SJCRH30 (cell line): ENCODE measurements at places on chromosomes 7 and 10. TPM values are rescaled to one million over a fixed set of nuclear protein-coding genes. Genes with fewer than 3 reads are reported as not detected.

DNA sequence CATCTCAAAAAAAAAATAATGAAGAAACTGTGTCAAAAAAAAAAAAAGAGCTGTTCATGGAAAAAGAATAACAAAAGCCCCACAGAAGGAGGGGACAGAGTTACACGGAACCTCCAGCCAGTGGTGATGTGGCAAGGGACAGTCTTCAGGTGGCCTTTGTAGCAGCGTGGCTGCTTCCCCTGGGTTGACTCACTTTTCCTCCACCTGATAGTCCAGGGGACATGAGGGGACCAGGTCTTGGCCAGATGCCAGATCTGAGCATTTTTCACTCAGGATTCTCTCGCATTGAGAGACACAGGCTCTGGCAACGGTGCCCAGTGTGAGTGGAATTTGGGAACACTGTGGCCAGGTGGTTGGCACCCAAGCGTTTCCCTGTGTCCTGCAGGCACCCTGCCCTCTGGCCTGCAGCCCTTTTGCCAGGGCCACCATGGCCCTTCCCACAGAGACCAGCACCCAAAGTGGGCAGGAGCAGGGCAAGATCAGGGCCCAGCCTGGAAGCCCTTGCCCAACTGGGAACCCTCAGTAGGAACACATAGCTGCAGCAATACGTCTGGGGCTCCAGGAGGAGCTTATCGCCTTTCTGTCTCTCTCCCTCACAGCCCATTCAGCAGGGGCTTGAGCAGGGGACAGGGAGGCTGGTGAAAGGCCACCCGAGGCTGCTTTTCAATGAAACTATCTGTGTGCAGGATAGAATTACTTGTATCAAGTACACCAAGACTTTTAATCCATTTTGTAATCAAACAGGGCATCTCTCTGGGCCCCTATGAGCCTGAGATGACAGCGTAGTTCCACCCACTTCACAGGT, 159.1 kb downstream of the UBE2H start:
- peaks cover 6% of the 10 kb centered on the region; the same call in 1 of the 2 replicates for H3K4me1 ChIP-seq
- H3K36me3 ChIP-seq: no peaks in the 10 kb centered on the region
- no peak overlapping the region for H3K4me3 ChIP-seq

TMEM176A gene
- total RNA-seq: not detected in 2 replicates

GRCh38 chr7:27150568-27151340, 1.6 kb downstream of the HOXA3 start:
- no peaks in the 10 kb centered on the region for H3K4me1 ChIP-seq
- no peaks in the 10 kb centered on the region for H3K36me3 ChIP-seq
- H3K4me3 ChIP-seq: peak overlapping the region; percentile 64
- no peaks in the 10 kb centered on the region for H3K27me3 ChIP-seq
- peak overlapping the region; percentile 25; the same call in 1 of the 2 replicates for H3K27ac ChIP-seq

DNA sequence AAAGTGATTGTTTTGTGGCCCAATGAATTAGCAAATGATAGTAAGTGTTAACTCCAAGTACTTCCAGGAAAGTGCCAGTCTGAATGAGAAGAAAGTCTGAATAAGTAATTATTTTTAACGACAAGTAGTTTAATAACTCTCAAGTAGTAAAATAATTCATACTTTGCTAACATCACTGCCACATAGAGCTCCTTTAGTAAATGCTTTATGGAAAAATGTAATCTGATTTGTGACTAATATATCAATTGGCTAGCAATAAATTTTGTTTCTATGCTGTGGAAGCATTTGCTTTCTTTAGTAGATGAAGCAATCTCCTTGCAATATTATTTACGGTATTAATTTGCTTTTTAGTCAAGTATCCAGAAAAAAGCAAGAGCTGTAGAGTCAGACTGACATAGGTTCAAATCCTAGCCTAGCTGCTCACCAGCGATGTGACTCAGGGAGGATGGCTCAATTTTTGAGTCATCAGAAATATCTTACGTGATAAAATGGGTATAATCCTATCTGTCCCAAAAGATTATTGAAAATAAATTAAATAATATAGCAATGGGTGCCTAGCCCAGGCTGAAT, 329.3 kb downstream of the FGFR2 start:
- peaks cover 8% of the 10 kb centered on the region; the same call in 1 of the 2 replicates for H3K4me1 ChIP-seq
- H3K27ac ChIP-seq: no peak overlapping the region
- H3K27me3 ChIP-seq: no peaks in the 10 kb centered on the region
- no peak for DNase-seq
- H3K36me3 ChIP-seq: no peaks in the 10 kb centered on the region

ARL3 gene
- total RNA-seq: 17.6 and 18.0 TPM in 2 replicates

DNA sequence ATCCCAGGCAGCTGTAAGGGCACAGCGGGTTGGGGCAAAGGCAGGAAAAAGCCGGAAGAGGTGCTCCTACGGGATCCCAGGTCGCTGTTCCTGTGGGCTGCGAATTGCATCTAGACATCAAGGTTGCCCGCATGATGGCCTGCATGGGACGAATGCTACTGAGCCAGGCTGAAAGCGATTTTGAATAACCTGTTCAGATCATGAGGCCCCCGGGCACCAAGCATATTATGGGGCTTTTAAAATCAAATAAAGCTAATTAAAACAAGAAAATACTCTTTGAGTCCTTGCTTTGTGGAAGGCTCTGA, 37.1 kb downstream of the CAMK2B start:
- no peaks in the 10 kb centered on the region for H3K36me3 ChIP-seq
- no peaks in the 10 kb centered on the region for H3K4me1 ChIP-seq
- no peak overlapping the region for H3K4me3 ChIP-seq
- no peak overlapping the region for H3K27ac ChIP-seq
- no peak for DNase-seq

DNA sequence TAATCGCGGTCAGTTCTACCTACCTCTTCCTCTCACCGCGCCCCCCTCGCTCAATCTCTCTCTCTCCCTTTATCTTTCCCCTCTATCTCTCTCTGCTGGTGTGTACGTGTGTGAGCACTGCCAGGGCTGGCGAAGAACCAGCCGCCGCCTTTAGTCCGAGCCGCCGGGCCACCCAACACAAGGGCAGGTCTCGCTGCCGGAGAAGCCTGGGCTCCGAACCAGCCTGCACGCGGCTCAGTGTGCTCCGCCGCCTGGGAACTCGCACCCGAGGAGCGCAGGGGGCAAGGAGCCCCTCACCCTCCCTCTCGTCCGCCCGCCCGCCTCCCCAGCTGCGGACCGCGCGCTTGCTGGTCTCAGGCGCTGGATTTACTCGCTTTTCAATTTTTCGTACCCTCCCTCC, 1.7 kb downstream of the NXPH1 start:
- no peaks in the 10 kb centered on the region for H3K4me1 ChIP-seq
- H3K27ac ChIP-seq: no peak overlapping the region
- H3K27me3 ChIP-seq: no peaks in the 10 kb centered on the region
- DNase-seq: no peak

- no peaks in the 10 kb centered on the region for H3K36me3 ChIP-seq
- H3K4me1 ChIP-seq: peaks cover 37% of the 10 kb centered on the region
- H3K27ac ChIP-seq: peak overlapping the region; percentile 82
- H3K27me3 ChIP-seq: no peaks in the 10 kb centered on the region
Observed at GRCh38 chr10:31618541-31619291, 299.7 kb downstream of the ZEB1 start.

DNA sequence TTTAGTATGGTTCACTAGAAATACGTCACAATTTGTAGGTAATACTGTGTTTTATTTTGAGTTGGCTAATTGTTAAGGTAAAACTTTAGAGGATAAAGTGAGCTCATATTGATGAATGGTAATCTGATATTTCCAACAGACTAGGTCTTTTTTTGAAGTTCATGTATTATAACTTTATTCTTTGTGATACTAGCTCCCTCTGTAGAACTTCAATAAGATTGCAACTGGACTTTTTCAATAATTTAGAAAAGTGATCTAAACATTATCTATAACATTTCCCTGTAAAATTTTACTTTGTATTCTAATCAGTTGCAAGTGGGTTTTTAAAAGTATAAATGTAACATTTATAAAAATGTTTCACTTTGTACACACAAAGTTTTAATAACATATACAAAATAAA, 83.5 kb downstream of the ADK start:
- H3K27me3 ChIP-seq: no peaks in the 10 kb centered on the region
- H3K27ac ChIP-seq: no peak overlapping the region
- peak; percentile 8 for DNase-seq
- H3K4me1 ChIP-seq: no peaks in the 10 kb centered on the region

CPEB3 gene
- total RNA-seq: 1.7 and 1.8 TPM in 2 replicates

DNA sequence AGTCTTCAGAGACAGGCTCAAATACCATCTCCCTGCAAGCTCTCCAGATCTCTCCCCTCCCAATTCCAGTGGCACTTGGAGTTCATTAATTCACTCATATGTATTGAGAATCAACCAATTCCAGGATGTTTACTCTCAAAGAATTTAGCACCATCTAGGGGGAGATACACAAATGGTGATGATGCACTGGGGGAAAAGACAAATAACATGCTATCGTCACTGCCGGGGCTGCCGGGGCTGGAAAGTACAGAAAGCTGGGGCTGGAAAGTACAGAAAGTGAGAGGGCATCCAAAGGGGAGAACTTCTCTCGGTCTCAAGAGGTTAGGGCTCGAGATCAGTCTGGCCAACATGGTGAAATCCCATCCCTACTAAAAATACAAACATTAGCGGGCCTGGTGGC, 118.7 kb downstream of the MKX start:
- no peaks in the 10 kb centered on the region for H3K4me1 ChIP-seq
- no peak overlapping the region for H3K4me3 ChIP-seq
- no peaks in the 10 kb centered on the region for H3K36me3 ChIP-seq
- no peak overlapping the region for H3K27ac ChIP-seq
- H3K27me3 ChIP-seq: no peaks in the 10 kb centered on the region

FGFR2 gene
- total RNA-seq: 44.8 and 45.9 TPM in 2 replicates

ZKSCAN1 gene
- total RNA-seq: 17.7 and 20.0 TPM in 2 replicates

- H3K4me1 ChIP-seq: peaks cover 11% of the 10 kb centered on the region
- peak; percentile 74 for DNase-seq
- no peaks in the 10 kb centered on the region for H3K27me3 ChIP-seq
- peak overlapping the region; percentile 80 for H3K27ac ChIP-seq
- H3K4me3 ChIP-seq: peak overlapping the region; percentile 44
- H3K36me3 ChIP-seq: no peaks in the 10 kb centered on the region
Observed at GRCh38 chr10:91883549-91884444, 25.5 kb downstream of the FGFBP3 start.

- H3K4me3 ChIP-seq: no peak overlapping the region
- DNase-seq: no peak
- peaks cover 15% of the 10 kb centered on the region for H3K27me3 ChIP-seq
- H3K4me1 ChIP-seq: no peaks in the 10 kb centered on the region
Observed at GRCh38 chr7:50358779-50359178, 54.3 kb downstream of the IKZF1 start.

DNA sequence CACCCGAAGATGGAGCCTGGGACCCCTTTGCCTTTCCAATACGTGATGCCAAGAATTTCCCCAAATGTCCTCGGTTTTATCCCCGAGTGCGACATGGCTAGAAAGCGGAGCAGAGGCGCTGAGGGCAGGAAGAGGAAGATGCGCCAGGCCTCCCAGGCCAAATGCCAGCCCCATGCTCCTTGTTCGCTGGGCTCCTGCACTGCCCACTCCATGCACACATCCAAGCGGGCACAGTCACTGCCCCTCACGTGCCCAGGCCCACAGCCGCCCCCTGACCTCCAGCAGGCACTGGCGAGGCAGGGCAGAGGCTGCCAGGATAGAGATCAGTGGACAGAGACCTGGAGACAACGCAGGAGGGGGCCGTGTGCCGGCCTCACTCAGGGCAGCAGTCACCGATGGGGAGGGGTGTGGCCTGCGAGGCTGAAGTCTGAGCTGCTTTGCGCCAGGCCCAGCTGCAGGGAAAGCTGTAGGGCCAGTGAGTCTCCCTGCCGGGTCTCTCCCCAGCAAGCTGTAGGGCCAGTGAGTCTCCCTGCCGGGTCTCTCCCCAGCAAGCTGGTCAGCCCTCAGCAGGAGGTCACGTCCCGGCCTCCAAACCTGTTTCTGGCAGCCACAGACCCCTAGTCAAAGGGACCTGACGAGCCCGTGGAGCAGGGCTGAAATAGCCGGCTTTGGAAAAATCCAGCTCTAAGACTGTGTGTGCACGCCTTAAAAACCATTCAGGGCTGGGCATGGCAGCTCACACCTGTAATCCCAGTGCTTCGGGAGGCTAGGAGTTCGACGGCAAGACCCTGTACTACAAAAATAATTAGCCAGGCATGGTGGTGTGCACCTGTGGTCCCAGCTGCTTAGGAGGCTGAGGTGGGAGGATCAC, 100.6 kb upstream of the DIP2C start:
- no peaks in the 10 kb centered on the region for H3K36me3 ChIP-seq
- DNase-seq: no peak
- no peaks in the 10 kb centered on the region for H3K27me3 ChIP-seq
- H3K4me3 ChIP-seq: no peak overlapping the region

DNA sequence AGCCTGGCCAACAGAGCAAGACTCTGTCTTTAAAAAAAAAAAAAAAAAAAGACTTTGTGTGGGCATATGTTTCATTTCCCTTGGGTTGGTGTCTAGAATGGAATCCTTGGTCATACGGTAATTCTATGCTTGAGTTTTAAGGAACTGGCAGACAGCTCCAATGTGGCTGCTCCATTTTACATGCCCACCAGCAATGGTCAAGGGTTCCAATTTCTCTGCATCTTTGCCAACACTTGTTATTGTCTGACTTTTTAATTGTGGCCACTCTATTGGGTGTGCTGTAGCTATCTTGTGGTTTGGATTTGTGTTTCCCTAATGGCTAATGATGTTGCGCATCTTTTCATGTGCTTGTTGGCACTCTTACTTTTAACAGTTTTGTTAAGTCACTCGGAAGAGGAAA, 57.6 kb downstream of the BRI3 start:
- H3K27me3 ChIP-seq: no peaks in the 10 kb centered on the region
- DNase-seq: no peak
- peaks cover 2% of the 10 kb centered on the region; the same call in 1 of the 2 replicates for H3K36me3 ChIP-seq
- H3K4me3 ChIP-seq: no peak overlapping the region

- H3K4me1 ChIP-seq: no peaks in the 10 kb centered on the region
- no peaks in the 10 kb centered on the region for H3K27me3 ChIP-seq
- DNase-seq: no peak
- H3K4me3 ChIP-seq: no peak overlapping the region
- no peaks in the 10 kb centered on the region for H3K36me3 ChIP-seq
- no peak overlapping the region for H3K27ac ChIP-seq
Observed at GRCh38 chr10:133476641-133476990, 22.9 kb downstream of the SCART1 start.

TBXAS1 gene
- total RNA-seq: 2.9 and 3.2 TPM in 2 replicates

DNA sequence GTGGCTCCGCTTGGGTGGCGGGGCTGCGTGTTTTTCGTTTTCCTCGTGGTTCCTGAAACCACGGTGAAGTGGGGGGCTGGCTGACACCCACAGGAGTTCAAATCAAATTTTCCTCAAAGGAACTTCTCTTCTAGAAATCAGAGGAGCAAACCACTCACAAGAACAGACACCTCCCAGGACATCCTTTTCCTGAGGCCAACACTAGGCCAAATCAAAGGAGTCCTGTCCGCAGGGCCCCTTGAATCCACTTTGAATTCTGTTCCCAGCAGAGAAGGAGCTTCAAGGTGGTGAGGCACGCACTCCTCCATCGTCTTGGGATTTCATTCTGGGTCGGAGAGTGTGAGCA, 29.9 kb upstream of the ZNF273 start:
- H3K36me3 ChIP-seq: no peaks in the 10 kb centered on the region
- H3K4me1 ChIP-seq: no peaks in the 10 kb centered on the region
- peak; percentile 0 for DNase-seq
- no peaks in the 10 kb centered on the region for H3K27me3 ChIP-seq
